H1 (cell line): ENCODE measurements at places on chromosomes 16 and 17. TPM values are rescaled to one million over a fixed set of nuclear protein-coding genes. Genes with fewer than 3 reads are reported as not detected.
A peak's percentile ranks its signal among the peaks of the same experiment; 100 is the strongest.

GRCh38 chr16:48321317-48322036, 63.7 kb downstream of the SIAH1 start:
- no peak for DNase-seq

GRCh38 chr17:48439875-48440505, 10.0 kb upstream of the SKAP1 start:
- no peak for DNase-seq

- no peak for DNase-seq
These were observed 116.9 kb downstream of the DNAH3 start for GRCh38 chr16:21033704-21034103.

GRCh38 chr17:43367737-43368242, 31.0 kb upstream of the ARL4D start:
- DNase-seq = no peak

GRCh38 chr16:75794426-75794825, 68.1 kb upstream of the CPHXL start:
- no peak for DNase-seq

DNA sequence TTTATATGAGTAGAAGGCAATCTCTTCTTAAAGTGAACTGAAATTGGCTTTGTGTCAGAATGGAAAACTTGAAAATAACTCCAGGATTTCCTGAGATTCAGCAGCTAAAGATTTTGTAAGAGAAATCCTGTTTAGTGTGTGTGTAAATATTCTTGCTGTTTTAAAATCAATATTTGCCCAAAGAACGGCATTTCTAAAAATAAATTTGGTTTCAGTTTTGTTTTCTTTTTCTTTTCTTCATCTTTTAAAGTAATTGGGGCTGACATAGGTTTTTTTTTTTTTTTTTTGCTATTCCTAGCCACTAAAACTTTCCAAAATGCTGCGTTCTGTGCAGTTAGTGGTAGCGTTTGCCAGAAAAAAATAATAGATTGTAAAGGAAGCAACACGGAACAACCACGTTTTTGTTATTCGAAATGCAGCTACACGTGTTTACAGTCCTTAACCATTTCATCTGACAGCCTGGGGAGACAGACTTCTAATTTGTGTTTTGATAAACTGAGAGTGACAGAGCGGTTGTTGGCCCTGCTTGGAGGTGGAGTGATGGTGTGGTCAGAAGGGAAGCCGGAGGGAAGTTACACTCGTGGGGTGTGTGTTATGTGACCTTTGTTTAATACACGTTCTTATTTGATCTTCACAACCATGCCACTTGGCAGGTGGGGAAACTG, 21.6 kb upstream of the SMPD3 start:
- no peak for DNase-seq

GRCh38 chr17:74133740-74134139, 69.7 kb upstream of the RPL38 start:
- no peak for DNase-seq

- no peak for DNase-seq
These were observed 20.4 kb downstream of the POLR3E start for GRCh38 chr16:22317625-22318024.

DNA sequence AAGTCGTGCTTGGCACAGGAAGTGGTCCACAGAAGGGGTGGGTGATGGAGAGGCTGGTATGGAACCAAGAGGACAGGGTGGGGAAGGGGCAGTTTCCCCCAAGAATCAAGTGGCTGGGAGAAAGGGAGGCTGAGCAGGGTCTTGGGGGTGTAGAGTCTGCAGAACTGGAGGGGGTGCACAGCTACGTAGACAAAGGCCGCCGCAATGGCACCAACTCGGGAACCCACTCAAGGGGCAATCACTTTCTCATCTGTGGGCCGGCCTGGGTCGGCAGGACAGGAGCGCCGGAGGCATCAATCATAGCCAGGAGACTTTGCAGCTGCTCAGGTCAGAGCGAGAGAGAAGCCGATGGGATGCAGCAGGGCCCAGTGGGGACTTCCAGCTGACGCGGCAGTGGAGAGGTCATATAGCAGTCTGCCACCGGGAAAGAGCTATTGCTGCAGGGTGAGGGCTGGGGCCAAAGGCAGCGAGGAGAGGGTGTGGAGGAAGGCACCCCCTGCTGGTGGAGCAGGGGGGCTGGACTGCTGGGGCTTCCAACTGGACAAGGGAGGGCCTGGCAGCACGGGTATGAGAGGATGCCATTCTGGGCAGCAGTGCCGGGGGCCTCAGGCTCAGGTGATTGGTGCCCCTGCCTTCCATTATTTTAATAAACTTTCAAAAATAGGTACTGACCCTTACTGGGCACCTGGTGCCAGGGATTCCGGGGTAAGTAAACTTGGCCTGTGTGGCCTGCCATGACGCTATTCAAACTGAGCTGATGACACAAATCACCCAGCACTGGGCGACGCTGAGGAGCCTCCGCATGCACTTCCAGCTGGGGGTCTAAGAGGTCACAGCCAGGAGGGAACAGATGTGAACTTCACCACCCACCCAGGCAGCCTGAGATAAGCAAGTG, 52.5 kb upstream of the MTSS2 start:
- peak; percentile 73 for DNase-seq

DNA sequence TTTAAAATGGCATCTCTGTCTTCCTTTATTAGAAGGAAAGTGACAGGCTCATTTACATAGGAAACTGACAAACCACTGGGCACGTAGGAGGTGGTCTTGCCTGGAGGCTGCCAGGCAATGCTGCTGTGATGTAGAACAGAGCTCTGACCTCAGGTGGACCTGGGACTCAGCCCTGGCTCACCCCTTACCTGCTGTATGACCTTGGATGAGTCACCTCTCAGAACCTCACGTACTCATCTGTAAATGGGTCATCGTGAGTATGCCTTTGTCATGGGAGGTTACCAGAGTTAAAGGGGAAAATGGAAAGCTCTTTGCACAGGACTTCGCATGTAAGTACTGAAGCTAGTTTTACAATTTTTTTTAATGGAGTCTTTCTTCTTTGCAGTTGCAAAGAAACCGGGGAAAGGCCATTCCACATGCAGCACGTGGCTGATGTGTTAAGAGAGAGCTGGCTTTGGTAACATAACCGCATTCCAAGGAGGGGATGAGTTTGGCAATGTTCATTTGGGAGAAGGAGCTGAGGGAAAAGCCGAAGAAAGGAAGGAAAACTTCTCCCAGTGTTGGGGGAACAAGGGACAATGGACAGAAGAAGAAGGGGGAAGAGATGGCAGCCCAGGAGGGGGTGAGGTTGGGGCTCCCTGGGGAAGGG, 37.4 kb upstream of the LONP2 start:
- no peak for DNase-seq

DNA sequence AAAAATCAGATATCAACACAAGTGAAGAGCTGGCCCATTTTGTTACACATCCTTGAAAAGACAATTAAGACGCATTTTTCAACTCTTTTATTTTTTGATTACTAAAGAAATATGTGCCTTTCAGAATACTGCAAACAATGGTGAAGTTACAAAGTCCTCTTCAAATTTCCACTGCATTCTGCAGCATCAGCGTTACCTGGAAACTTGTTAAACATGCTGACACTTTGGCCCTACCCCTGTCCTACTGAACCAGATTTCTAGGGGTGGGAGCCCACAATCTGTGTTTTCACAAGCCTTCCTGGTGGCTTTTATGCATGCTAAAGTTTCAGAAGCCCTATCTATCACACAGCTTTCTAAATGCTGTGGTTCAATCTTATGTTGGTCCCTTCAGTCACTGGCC, 4.5 kb upstream of the CCL14 start:
- no peak for DNase-seq

GRCh38 chr17:47735536-47736011, 2.5 kb downstream of the TBX21 start:
- no peak for DNase-seq

GRCh38 chr16:168424-168823, 2.6 kb downstream of the HBM start:
- DNase-seq = no peak

GRCh38 chr16:57982385-57982784, 11.5 kb upstream of the CNGB1 start:
- DNase-seq = no peak

GRCh38 chr17:83083368-83084201, 4.2 kb downstream of the METRNL start:
- no peak for DNase-seq

DNA sequence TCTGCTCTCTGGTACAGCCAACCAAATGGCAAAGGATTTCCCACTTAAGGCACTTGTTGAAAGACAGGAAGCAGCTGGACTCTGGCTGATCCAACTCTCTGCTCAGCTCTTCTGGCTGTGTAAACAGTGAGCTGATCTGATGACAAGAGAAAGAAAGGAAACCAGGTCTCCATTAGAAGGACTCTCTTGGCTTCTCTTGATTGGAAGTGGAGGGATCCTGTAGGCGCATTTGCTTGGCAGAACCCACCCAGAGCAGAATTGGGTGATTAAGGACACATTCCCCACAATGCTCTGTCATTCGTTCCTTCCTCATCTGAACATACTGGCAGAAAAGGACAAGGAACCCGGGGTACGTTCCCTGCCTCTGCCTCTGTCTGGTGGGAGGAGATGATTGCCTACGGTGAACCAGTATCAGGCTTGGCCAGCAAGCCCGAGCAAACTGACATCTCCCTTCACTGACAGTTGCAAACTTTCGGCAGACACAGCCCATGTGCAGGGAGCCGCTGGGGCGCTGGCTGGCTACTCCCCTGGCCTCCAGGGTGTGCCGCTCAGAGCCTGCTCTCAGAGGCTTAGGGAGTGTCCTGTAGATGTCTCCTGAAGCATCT, 29.1 kb downstream of the LDHD start:
- no peak for DNase-seq

- no peak for DNase-seq
These were observed 5.0 kb downstream of the NECAB2 start for GRCh38 chr16:83973077-83973476.

- no peak for DNase-seq
These were observed 83.4 kb downstream of the HIC1 start for GRCh38 chr17:2138318-2138717.

- DNase-seq = no peak
These were observed 39.4 kb downstream of the HS3ST3A1 start for GRCh38 chr17:13562271-13562800.

GRCh38 chr17:57032343-57032742, 52.7 kb upstream of the AKAP1 start:
- no peak for DNase-seq

GRCh38 chr17:72412650-72413076, 291.8 kb downstream of the SOX9 start:
- DNase-seq = no peak

- no peak for DNase-seq
These were observed 10.9 kb downstream of the MAF start for GRCh38 chr16:79589601-79590102.

DNA sequence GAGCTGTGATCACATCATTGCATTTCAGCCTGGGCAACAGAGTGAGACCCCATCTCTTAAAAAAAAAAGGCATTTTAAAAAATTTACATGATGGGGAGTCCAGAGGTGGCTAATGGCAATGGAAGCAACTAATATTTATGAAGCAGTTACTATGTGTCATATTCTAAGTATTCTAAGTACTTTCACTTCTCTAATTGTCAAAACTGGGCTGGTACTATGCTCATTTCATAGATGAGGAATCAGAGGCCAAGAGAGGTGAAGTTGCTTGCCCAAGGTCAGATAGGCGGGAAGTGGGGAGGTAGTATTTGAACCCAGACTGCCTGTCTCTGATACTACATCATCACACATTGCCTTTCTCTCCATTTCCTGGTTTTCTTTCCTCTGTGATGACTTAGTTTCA, 50.7 kb downstream of the SLC5A11 start:
- no peak for DNase-seq

- DNase-seq = no peak
These were observed 2.9 kb downstream of the SRSF2 start for GRCh38 chr17:76734080-76734840.

GRCh38 chr17:42378959-42379594, 9.2 kb downstream of the STAT3 start:
- DNase-seq = no peak

- peak; percentile 78 for DNase-seq
These were observed 107.0 kb upstream of the CACNG5 start for GRCh38 chr17:66727634-66728570.

GRCh38 chr16:24986512-24987303, 28.5 kb downstream of the ARHGAP17 start:
- no peak for DNase-seq

GRCh38 chr17:45237686-45238085, 16.0 kb downstream of the FMNL1 start:
- no peak for DNase-seq

- no peak for DNase-seq
These were observed 230.1 kb upstream of the CCL2 start for GRCh38 chr17:34024806-34025551.

DNA sequence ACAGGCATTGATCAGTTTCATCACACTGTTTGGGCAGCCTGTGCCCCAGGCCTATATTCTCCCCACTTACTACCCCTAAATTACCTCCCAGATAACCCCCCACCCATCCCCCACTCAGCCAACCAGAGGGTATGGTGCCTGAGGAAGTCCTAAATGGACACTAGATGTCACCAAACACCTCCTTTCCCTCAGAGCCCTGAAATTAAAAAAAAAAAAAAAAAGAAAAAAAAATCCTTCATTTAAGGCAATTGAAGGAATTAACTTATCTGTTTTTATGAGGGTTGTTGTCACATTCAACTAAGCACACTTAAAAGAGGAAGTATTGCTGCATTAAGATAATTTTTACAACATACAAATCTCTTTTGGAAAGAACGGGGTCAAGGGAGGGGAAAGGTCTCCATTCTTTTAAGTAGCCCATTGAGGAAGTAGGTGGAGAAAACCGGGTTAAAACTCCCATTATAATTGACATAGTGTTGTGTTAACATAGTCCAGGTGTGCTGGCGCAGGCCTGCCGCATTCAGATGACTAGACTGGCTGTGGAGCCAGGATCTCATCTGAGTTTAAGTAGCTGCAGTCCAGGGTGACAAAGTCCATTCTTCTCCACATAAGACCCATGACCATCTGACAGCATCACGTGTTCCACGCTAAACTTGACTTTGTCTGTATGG, 46.3 kb downstream of the SNX11 start:
- DNase-seq = no peak

- DNase-seq = no peak
These were observed 159.9 kb downstream of the TMEM114 start for GRCh38 chr16:8430401-8430800.

Gene UTS2R
- total RNA-seq = 0.63 TPM in 1 of 2 replicates, not detected in the other

Gene NACA2
- total RNA-seq = not detected in 2 replicates

Gene NPIPB2
- 4.6 and 7.5 TPM in 2 replicates for total RNA-seq

Gene AANAT
- total RNA-seq = not detected in 2 replicates

Gene MYO15B
- 11.2 and 13.8 TPM in 2 replicates for total RNA-seq

Gene TSNAXIP1
- 0.37 and 1.3 TPM in 2 replicates for total RNA-seq

Gene GABARAP
- total RNA-seq = 252 and 265 TPM in 2 replicates

Gene GGT6
- total RNA-seq = not detected in 2 replicates

Gene GP2
- not detected in 2 replicates for total RNA-seq

Gene KRTAP17-1
- total RNA-seq = not detected in 2 replicates

Gene HEATR9
- total RNA-seq = not detected in 2 replicates

Gene CPNE7
- 21.7 and 23.7 TPM in 2 replicates for total RNA-seq

Gene PRRT2
- 12.8 and 16.6 TPM in 2 replicates for total RNA-seq

Gene KRTAP1-4
- total RNA-seq = not detected in 2 replicates

Gene SEPTIN12
- not detected in 2 replicates for total RNA-seq

Gene LPO
- total RNA-seq = 0.44 and 0.52 TPM in 2 replicates

Gene METRNL
- 13.9 and 14.2 TPM in 2 replicates for total RNA-seq

Gene CACNG1
- total RNA-seq = not detected in 2 replicates

Gene ABCA8
- total RNA-seq = not detected in 2 replicates

Gene RUNDC3A
- total RNA-seq = 6.1 and 6.4 TPM in 2 replicates

Gene OTOP3
- total RNA-seq = not detected in 2 replicates

Gene CNGB1
- not detected in 2 replicates for total RNA-seq

Gene ADAM11
- total RNA-seq = 2.8 and 2.9 TPM in 2 replicates
